ENCODE measurements at places on chromosomes 12 and 14.

DNA sequence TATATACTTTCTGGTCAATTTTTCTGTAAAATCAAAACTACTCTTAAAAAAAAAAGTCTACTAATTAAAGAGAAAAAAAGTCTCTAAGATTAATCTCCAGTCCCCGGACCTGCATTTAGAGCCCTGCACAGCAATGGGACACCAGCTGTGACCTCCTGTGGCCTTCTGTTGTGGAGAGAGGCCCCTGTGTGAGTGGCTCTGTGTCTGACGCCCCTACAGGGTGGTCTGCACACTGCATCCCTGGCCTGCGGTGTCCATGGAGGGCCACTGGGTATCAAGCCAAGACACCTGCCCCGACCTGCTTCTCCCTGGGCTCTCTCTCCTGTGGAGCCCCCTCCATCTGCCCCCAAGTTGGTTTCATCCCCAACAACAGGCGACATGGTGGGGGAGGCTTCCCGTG lies 248.0 kb upstream of the DIO3 start:
- no peak for ATAC-seq

- no peak for ATAC-seq
These were observed 1042.2 kb downstream of the BCL11B start for GRCh38 chr14:98229656-98230366.

DNA sequence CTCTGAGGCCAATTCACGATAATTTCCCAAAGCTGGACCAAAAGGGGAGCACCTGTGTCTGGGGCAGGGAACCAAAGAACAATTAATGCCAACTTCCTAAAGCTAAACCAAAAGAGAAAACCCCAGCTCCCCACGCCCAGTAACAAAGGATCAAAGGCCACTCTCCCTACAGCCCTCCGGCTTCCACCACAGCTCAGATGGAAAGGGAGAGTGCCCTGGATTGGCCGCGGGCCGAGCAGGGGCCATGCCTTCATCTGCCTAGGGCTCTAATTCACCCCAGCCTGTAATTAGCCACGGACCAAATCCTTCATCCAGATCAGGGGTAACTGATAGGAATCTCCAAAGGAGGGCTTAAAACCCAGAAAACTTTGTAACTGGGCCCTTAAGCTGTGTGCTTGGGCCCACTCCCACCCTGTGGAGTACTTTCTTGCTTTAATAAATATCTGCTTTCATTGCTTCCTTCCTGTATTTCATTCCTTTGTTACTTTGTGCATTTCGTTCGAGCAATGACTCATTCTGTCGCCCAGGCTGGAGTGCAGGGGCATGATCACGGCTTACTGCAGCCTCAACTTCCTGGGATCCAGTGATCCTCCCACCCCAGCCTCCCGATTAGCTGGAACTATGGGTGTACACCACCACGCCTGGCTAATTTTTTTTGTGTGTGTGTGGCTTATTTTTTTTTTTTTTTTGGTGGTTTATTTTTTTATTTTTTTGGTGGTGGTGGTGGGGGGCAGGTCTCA lies 65.5 kb upstream of the PPP4R3A start:
- 0 out of 3 replicates have a peak, but pooled peaks have one; percentile 16 for ATAC-seq

DNA sequence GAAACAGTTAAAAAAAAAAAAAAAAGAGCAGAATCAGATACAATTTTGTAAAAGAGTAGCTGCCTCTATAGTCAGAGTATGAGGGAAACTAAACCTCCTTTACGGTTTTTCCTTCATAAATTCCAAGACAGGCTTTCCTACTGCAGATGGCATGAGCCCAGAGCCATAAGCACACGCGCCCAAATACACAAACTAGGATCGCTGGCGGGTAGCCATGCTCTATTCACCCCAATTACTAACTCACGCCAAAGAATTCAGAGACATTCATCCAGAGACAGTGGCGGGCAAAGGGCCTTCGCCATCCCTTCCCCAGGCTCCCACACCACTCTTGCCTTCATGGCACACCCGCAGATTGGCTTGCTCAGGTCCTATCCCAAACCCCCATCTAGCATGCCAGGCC lies 48.2 kb downstream of the MOK start:
- ATAC-seq = no peak

GRCh38 chr12:54246011-54246641 lies 33.8 kb downstream of the CBX5 start:
- ATAC-seq = no peak

DNA sequence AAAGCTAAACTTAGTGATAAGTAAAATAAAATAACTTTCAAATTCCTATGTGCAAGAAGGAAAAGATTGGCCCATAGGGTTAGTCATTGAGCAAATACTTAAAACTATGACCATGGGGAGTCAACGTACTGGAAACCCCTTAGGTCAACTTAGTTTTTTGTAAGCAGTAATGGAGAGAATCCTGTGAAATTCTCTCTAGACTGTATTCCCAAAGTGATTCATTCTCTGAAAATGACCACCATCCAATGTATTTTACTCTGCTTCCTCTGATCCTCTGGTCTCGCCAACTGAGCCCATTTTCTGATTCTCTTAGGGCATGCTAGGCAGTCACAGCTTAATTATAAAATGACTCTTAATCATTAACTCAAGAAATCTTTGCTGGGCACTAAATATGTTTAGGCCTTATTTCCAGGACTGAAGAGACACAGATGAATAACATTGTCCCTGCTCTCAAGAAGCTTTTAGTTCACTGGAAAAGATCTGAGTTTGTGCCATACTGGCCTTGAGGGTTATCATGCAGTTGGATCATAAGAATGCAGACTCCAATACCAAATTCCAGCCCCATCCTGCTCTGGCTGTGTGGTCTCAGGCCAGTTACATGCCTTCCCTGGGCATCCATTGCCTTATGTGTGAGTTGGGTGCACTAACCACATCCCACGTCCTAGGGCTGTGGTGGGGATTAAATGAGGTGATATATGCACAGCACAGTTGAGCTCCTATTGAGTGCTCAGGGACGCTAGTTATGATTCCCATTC lies 732.4 kb downstream of the AACS start:
- no peak for ATAC-seq

DNA sequence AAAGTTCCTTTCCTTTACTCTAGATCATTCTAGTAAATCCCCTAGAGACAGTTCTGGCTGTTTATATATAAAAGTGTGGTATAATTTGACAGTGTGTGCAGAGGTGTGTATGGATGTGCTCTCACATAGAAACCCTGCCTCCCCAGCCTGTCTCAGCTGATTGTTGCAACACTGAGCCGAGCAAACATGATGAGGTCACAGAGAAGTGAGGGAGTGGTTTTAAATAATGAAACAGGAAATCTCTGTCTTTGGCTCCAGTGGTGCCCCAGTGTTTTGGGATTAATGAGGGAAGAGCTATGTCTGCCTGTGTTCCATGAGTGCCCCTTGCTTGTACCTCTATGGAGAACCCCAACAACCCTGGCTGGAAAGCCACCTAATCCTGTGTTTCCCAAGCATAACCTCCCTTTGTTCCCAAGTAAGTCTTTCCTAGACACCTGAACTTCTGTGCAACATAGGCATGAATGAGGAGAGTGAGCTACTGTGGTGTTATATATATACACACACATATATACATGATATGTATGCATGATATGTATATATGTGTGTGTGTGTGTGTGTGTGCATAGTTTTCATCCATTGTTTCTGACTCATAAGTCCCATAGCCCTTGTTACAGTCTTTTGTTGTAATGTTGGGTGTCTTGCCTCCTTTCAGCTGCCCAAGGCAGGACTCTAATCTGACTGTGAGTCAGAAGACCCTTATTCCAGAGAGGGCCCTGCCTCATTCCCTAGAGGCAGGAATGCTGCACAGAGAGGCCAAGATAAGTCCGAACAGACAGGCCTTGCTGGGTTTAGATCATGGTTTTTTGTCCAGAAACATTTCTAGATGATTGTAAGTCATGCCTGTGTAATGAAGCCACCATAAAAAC lies 18.0 kb downstream of the TRAF3 start:
- ATAC-seq = peak; percentile 79

- ATAC-seq = no peak
These were observed 83.6 kb upstream of the LHX5 start for GRCh38 chr12:113555226-113555625.

DNA sequence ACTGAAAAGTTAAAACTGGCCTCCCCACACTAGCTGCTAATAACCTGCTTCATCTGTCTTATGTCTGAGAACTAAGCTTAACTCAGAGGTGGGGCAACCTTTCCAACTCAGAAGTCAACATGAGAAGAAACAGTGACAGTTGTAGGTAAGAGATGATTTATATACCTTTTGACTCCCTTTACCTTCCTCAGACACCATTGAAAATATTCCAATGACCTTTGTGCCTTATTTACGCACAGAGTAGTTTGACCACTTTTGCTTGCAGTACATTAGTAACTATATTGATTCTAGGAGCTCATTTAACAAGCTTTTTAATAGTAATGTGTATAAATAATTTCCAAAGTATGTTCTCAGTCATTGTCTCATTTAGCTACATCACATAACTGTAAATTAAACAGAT lies 77.6 kb downstream of the ALX1 start:
- ATAC-seq = no peak

DNA sequence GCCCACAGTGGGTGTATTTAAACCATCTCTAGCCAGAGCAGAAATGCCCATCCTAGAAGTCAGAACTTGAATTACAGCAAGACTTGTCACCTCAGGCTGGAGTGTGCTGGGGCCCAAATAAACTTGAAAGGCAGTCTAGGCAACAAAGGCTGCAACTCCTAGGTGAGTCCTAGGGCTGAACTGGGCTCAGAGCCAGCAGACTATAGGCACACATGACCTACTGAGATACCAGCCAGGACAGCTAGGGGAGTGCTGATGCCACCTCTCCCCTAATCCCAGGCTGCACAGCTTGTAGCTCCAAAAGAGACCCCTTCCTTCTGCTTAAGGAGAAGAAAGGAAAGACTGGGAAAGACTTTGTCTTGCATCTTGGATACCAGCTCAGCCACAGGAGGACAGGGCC lies 106.0 kb downstream of the TXNDC16 start:
- no peak for ATAC-seq

- ATAC-seq = no peak
These were observed 68.7 kb downstream of the SERPINA3 start for GRCh38 chr14:94680862-94681288.

DNA sequence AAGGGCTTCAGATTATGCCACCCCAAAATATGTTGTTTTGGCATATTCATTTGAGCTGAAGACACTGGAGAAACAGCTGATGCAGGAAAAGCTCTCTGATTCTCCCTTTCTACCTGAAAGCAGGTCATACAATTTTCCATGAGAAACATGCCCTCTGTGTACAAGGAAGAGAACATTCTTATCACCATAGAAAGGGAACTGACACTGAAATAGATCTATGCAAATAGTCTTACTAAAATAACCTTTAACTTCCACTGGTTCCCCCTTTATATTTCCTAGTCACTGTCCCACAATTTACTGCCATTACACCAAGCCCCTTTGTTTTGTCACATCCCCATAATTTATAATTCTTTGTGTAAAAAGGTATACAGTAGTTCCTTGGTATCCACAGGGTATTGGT lies 9.6 kb upstream of the PHC1 start:
- ATAC-seq = no peak

DNA sequence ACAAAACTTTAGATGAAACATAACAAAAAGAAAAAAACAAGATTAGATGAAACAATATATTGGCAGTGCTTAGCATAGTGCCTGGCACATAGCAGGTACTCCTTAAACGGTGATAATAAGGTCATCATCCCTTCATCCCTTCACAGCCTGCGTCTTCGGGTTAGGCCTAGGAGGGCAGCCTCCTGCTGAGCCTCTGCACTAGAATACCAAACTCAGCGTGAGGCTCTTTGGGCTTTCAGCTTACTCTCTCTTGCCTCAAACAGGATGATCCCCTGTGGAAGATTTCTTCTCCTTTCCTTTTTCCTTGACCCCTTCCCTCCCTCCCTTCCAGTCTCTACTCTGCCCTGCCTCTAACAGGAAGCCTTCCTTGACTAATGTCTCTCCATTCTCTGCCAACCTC lies 14.4 kb upstream of the FIGNL2 start:
- ATAC-seq = no peak

DNA sequence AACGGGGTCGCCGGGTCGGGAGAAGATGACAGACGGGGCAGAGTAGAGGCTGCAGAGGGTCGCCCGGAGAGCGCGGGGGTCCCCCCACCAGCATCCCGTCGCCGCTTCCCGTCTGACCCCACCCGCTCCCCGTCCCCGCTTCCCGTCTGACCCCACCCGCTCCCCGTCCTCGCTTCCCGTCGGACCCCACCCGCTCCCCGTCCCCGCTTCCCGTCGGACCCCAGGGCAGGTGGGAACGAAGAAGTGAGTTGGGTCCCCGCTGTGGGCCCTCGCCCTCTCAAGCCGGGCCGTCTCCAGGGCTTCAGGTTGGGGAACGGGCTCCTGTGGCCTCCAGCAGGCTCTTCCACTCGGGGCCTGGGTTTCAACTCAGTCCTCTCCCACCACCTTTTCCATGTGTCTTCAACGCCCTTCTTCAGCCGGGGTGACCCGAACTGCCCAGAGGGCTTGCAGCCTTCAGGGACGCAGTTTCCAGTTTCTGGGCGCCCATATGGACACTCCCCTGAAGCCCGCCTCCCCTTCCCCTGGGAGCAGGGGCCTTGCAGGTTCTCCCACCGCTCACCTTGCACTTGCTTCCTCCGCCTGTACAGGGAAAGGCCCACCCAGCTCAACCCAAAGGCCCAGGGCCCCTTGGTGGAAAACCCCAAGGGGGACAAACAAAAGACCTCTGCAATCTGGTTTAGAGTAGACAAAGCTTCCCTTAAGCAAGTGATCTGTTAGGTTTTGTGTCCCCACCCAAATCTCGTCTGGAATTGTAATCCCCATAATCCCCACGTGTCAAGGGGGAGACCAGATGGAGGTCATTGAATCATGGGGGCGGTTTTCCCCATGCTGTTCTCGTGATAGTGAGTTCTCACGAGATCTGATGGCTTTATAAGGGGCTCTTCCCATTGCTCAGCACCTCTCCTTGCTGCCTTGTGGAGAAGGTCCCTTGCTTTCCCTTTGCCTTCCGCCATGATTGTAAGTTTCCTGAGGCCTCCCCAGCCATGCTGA lies 66.5 kb downstream of the TNFAIP2 start:
- no peak for ATAC-seq

GRCh38 chr12:26126340-26127284 lies 1.8 kb upstream of the BHLHE41 start:
- peak; percentile 77 for ATAC-seq

DNA sequence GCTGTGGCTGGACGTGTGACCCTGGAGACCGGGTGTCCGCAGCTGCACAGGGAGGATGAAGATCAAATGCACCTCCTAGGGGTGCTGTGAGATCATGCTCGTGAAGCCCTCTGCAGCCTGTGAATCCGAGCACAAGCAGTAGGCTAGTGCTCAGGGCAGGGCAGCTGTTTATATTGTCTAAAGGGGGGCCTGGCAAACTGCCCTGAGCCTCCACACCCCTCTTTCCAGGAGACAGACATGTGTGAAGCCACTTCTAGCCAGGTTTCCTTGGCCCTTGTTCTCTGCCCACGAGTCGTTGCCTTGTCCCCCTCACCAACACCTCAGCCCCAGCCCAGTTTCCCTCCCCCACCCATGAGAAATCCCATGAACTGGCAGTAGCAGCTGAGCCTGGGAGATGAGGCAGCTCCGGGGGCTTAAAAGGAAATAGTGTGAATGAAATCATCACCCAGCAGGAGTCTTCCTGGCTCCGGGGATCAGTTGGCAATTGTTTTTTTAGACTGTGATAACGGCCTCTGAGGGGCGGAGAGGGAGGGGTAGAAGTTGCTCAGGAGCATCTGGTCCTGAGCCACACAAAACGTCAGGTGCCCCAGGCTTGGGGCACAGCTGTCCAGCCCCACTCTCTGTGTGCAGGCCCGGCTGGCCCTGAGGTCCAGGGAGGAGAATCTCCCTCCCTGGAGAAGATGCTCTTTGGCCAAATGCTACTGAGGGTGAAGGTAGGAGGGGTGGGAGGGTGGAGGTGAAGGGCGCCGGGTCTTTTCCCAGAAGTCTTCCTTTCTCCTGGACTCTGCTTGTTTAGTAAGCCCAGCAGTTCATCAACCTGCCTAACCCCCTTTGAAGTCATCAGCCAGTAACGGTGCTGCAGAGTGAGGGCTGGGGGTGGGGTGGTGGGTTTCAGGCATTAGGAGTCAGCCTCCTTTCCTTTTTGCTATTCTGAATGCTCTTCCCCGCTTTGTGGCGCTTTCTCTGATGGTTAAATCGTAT lies 4.0 kb downstream of the FGF6 start:
- ATAC-seq = no peak

Measured in SK-N-SH treated with all-trans-retinoic acid at 6 μM for 48 hours (cell line).